Stimulated activated memory B cell treated with anti-CD40 and anti-IgM and Interleukin-4, amounts not matched to agents 10 μg/mL and 1 μg/mL and 100 μg/mL, for 72 hours (primary cell): ENCODE measurements at places on chromosomes 11 and 22.

DNA sequence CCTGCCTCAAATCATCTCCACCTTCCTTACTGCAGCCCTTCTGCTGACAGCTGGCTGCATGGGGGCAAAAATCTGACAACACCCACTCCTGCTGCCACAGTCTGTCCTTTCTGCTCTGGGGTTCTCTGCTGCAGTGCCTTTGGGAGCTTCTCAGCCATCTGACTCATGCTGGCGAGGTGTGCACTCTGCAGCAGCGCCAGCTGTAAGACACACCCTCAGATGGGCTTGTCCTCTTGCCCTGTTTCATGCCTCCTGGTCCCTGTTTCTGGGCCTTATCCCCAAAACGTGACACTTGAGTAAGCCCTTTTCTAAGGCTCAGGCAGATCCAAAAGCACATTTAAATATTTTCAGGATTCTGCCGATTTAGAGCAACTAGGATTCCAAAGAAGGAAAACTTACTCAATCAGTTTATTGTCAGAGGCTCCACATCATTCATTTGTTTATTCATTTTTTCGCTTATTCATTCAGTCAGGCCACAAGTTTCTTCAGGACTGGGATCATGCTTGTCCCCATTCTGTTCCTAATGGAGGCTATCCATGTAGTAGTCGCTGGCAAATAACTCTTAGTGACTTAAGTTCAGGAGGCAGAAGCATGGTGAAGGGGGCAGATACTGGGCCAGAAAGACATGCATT is 60.2 kb downstream of the SMIM38 start:
- no peak for ATAC-seq

- no peak for ATAC-seq
Observed at GRCh38 chr11:93832780-93833179, 17.6 kb downstream of the VSTM5 start.

DNA sequence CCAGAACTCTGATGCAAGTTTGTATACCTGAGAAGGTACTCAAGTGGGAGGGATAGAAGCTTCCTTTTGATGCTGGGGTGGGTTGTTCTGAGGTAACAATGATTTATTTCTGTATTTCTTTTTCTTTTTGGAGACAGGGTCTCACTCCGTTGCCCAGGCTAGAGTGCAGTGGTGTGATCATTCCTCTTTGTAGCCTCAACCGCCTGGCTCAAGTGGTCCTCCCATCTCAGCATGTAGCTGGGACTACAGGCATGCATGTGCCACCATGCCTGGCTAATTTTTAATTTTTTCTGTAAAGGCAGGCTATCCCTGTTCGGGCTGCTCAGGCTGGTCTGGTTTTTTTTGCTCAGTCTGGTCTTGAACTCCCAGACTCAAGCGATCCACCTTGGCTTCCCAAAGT is 7.9 kb downstream of the KDM2A start:
- no peak for ATAC-seq

GRCh38 chr11:72925656-72926055 is 111.4 kb downstream of the ATG16L2 start:
- ATAC-seq, result no peak

DNA sequence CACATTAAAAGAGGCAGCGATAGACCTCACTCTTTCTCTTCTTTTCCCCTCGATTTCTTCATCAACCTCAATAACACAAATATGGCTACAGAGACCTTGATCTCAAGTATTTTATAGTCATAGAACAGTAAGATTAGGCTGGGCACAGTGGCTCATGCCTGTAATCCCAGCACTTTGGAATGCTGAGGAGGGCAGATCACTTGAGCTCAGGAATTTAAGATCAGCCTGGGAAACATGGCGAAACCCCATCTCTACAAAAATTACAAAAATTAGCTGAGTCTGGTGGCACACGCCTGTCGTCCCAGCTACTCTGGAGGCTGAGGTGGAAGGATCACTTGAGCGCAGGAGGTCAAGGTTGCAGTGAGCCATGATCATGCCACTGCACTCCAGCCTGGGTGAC is 14.6 kb downstream of the SLN start:
- no peak for ATAC-seq

DNA sequence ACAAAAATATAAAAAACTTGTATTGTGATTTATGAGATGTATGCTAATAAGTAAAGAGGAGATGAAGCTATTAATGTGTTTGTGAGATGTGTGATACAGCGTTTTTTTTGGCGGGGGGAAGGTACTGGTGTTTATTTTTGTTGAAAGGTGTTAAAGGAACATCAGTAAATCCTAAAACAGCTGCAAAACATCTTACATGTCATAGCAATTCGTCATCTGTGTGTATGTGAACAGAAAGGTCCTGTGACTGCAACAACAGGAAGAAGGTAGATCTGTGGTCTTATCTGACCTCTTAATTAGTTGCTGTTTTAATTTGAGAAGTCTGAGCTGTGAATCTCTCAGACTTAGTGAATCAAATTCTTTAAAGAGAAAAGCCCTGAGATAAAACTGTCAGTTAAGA is 1041.1 kb downstream of the JRKL start:
- ATAC-seq, result no peak

DNA sequence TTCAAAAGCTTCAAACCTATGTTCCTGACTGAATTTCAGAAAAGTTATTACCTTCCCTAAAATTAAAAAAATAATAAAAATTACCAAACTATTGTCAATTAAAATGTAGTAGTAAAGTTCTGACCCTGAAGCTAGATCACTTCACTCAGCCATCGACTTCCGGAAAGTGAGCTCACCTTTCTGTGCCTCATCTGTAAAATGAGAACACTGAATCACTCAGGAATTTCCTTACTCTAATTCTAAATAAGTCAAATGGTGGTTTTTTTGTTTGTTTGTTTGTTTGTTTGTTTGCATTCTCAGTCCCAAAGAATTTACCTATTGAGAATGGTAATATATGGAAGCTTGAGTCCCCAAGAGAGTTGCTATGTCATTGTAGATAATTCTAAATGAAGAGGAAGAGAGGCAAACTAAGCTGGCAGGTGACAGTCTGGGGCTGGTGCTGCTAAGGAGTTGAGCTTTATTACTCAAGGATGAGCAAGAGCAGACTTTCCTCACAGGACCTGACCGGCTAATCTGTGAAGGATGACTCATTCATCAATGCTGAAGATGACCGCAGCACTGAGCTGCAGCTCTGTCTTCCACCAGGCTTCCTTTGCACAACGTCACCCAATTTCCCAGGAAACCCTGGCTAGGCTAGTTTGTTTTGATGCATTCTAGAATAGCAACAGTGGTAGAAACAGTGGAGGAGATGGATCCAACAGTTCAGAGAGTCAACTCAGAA is 248.8 kb downstream of the RAB38 start:
- no peak for ATAC-seq
